ENCODE measurements at places on chromosomes 11 and 22.

GRCh38 chr22:22999523-22999922 is 70.8 kb upstream of the GNAZ start:
- no peak for DNase-seq

GRCh38 chr11:27470826-27471588 is 1.6 kb downstream of the LGR4 start:
- no peak for DNase-seq

GRCh38 chr11:60910711-60911380 is 3.1 kb upstream of the TMEM109 start:
- no peak for DNase-seq

GRCh38 chr11:65487467-65488272 is 11.2 kb upstream of the MALAT1 start:
- DNase-seq: peak; percentile 100

- peak; percentile 28 for DNase-seq
These were observed 67.5 kb downstream of the GAB2 start for GRCh38 chr11:78350091-78350645.

DNA sequence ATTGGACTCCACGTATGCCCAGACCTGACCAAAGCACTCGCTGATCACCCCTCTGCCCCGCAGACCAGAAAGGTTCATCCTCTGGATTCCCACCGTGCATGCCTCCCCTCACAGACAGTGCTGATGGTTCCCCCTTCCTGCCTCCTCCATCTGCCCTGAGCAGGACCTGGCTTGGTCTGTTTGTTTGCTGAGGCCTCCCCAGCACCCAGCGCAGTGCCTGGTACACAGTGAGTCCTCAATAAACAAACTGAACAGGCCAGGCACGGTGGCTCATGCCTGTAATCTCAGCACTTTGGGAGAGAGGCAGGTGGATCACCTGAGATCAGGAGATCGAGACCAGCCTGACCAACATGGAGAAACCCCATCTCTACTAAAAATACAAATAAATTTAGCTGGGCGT is 23.7 kb upstream of the RPS3 start:
- no peak for DNase-seq

- no peak for DNase-seq
These were observed 4.0 kb downstream of the USP28 start for GRCh38 chr11:113871336-113871735.

- no peak for DNase-seq
These were observed 117.3 kb downstream of the CD44 start for GRCh38 chr11:35256296-35256695.

- DNase-seq: no peak
These were observed 47.9 kb upstream of the RFPL3 start for GRCh38 chr22:32309585-32310251.

DNA sequence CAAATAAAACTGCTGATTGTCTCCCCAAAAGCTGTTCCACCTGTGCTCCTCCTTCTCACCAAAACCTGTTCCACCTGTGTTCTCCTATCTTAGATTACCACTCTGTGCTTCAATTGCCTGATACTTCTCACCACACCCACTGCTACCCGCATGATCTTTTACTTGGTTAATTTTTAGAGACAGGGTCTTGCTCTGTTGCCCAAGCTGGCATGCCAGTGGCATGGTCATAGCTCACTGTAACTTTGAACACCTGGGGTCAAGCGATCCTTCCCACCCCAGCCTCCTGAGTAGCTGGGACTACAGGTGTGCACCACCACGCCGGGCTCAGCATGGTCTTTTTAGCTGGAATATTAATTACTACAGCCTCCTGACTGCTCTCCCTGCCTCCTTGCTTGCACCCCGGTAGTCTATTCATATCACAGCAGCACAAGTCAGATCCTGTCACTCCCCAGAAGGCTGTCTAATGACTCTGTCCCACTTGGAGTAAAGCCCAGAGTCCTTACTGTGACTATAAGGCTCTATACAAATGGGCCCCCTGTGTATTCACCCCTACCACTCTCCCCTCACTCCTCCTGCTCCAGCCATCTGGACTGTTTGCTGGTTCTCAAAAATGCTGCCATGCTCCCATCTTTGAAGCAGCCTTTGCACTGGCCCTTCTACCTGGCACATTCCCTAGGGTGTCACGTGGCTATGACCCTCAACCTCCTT is 3.5 kb downstream of the C11orf91 start:
- DNase-seq: no peak

- no peak for DNase-seq
These were observed 44.8 kb upstream of the ARHGAP20 start for GRCh38 chr11:110757066-110757465.

GRCh38 chr11:3642071-3642951 is 519 bp upstream of the ART5 start:
- no peak for DNase-seq
